ENCODE measurements at places on chromosomes 13 and 19.

GRCh38 chr13:106490569-106491321, 44.7 kb downstream of the EFNB2 start:
- DNase-seq = no peak

GRCh38 chr19:49141352-49141751, 13.8 kb downstream of the HRC start:
- DNase-seq = no peak

GRCh38 chr19:37954421-37954874, 47.4 kb downstream of the SIPA1L3 start:
- DNase-seq = no peak

DNA sequence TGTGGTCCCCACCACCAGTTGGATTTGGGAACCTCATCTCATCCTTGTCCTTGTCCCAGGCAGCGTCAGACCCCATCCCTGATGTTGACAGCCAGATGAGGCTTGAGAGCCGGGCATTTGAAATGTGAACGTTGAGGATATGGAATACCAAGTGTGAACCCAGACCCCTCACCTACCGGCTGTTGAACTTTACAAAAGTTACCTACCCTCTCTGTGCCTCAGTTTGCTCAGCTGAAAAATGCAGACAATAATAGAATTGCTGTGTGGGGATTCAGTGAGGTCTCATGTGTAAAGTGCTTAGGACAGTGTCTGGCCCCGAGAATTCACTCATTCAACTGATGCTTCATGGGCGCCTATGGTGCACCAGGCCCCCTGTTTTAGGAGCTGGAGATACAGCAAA, 693 bp upstream of the SIGLEC14 start:
- DNase-seq = no peak

- DNase-seq = no peak
Observed at GRCh38 chr13:62838929-62839328, 1423.3 kb upstream of the PCDH20 start.

GRCh38 chr13:113897161-113897560, 33.3 kb upstream of the GAS6 start:
- DNase-seq = no peak

GRCh38 chr19:44671400-44671799, at the start of gene CEACAM19:
Gene CEACAM19 (plus strand): TSS chr19:44671482. CDS start chr19:44671932, 450 bp downstream.
- no peak for DNase-seq

DNA sequence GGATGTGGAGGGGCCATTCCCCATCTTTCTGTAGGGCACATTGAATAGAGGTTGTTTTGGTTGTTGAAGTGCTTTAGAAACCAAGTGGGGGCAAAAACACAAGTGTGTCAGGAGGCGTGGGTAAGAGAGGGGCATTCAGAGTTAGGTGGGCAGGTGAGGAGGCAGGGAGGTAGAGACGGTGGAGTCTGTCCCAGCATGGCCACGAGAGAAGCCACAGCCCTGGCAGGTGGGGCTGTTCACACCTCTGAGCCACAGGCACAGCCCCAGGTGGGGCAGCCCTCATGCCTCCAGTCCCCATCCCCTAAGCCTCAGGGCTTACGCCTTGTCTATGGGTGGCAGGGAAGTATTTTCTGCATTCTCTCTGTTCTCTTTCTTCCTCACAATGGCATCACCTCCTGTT, 43.7 kb downstream of the KCTD15 start:
- no peak for DNase-seq

GRCh38 chr13:73000027-73000674, 58.7 kb upstream of the KLF5 start:
- DNase-seq = no peak

- no peak for DNase-seq
Observed at GRCh38 chr13:25292301-25292700, 5.0 kb upstream of the MTMR6 start.

DNA sequence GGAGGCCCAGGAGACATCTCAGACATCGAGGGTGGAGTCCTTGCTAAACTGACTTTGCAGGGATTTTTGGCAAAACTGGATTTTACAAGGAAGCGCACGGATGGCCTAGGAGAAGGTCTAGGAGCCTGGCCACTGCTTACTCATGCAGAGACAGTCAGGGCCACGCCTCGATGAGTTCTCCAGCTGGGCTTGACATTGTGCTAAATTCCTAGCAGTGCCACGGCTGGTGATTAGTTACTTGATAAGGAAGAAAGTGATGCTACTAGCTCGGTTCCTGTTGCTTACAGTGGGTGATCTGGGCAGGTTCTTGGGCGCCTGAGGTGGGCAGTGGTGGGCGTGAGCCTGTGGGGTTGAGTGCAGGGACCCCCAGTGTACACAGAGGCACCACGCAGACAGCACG, 143.4 kb downstream of the SOX1 start:
- DNase-seq = no peak

- no peak for DNase-seq
Observed at GRCh38 chr19:48731452-48731851, 9.0 kb downstream of the RASIP1 start.

DNA sequence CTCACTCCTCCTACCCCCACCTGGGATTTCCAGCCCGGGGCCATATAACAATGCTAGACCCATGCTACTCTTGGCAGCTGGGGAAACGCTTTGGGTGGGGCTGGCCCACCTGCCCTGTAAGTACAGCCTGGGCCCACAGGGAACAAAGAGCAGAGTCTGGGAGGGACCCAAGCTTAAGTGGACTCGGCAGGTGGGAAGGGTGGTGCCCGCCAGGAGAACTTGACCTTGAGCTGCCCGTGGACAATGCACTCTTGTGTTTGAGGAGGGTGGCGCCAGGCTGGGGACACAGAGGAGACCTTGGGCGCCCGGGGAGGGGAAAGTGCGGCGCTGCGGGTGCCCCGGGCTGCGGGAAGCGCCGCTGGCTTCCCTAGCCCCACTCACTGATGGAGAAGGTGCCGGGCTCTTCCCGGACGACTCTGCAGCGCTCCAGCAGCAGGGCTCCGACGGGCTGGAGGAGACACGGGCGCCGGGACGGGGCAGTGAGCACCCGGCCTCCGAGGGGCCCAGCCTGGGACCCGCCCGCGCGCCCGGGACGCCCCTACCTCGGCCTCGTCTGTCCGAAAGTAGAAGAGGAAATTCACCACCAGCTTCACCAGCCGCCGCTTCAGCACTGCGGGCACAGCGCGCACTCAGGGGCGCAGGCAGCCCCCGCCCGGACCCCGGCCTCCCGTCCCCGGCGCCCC, 607 bp downstream of the PLEKHJ1 start:
- DNase-seq = peak; percentile 57

DNA sequence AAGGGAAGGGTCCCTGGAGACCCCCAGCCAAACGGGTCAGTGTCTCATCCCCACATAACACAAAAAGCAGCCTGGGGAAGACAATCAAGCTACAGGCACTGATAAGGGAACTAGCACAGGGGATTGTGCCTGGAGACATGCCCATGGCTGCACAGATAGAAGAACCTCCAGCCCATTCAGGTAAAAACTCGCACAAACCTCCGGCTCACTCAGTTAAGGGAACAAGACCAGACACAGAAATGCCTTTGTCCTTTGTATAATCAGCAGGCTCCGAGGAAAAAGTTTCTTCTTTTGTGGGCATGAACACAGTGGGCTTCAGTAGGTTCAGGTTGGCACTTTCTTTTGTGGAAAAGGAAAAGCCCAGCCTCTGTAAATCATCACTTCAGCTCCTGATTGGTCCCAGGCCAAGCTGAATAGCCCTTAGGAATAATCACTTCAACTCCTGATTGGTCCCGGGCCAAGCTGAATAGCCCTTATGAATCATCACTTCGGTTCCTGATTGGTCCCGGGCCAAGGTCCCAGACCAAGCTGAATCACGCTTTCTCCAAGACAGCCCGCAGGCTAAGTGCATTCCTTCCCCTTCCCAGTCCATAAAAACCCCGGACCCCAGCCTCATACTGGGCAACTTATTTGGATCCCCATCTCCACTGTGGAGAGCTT, 5.0 kb upstream of the ZNF230 start:
- DNase-seq = no peak

DNA sequence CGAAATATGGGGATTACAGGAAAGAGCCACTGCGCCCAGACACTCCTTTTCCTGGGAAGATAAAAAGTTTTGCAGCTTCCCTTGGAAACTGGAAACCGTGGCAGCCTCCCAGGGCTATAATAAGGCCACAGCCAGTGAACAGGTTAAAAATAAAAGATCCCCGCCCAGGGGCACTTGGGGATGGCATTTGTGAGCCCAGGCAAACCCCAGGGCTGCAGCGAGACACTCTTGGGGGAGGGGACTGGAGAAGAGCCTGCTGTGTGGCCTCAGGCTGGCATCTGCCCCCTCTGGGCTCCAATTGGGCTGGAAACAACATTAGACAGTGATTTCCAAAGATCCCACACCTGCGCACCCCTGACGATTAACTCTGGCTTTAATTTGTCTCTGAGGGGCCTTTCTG, 11.2 kb downstream of the FEM1A start:
- DNase-seq = no peak

- no peak for DNase-seq
Observed at GRCh38 chr13:33629605-33630360, 188.2 kb upstream of the RFC3 start.

- DNase-seq = peak; percentile 10
Observed at GRCh38 chr19:52007451-52007805, 583 bp downstream of the ZNF615 start.
